Memory B cell (primary cell): ENCODE measurements at places on chromosomes 16 and 17.
A peak's percentile ranks its signal among the peaks of the same experiment; 100 is the strongest.

DNA sequence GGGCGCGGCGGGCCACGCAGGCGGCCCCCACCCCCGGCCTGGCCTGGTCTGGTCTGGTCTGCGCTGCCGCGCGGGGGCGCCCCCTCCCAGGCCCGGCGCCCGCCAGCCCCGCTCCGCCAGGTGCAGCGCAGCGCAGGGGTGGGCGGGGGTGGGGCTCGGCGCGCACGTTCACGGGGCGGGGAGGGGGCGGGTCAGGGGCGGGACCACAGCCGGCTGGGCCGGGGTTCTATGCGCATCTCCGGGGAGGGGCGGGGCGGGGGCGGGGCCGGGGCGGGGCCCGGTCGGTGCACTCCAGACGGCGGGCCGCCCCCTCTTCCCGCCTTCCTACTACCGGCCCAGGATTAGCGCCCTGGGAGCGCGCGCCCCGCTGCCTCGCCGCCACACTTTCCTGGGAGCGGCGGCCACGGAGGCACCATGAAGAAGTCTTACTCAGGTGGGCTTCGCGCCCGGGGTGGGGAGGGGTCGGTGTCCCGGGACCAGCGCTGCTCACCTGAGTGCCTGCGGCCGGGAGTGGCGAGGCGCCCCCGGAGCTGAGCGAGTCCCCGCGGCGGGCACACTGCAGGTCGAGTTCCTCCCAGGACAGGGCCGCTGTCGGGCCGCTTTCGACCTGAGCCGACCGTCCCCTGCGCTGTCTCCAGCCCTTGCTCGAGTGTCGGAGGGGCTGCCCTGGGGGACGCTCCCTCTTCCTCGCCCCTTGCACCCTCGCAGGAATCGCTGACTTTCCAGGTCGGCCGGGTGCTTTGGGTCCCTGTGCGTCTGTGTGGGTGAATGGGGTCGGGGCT, 140.5 kb downstream of the SEC14L1 start:
- DNase-seq = peak; percentile 73
- H3K36me3 ChIP-seq = peaks cover 2% of the 10 kb centered on the region
- peak overlapping the region; percentile 97 for H3K27ac ChIP-seq
- H3K4me1 ChIP-seq = peaks cover 17% of the 10 kb centered on the region
- H3K27me3 ChIP-seq = peaks cover 13% of the 10 kb centered on the region
- peak overlapping the region; percentile 82 for H3K4me3 ChIP-seq

GRCh38 chr16:49745311-49745747, 110.6 kb downstream of the ZNF423 start:
- H3K4me3 ChIP-seq = no peak overlapping the region
- no peak for DNase-seq
- no peaks in the 10 kb centered on the region for H3K4me1 ChIP-seq

DNA sequence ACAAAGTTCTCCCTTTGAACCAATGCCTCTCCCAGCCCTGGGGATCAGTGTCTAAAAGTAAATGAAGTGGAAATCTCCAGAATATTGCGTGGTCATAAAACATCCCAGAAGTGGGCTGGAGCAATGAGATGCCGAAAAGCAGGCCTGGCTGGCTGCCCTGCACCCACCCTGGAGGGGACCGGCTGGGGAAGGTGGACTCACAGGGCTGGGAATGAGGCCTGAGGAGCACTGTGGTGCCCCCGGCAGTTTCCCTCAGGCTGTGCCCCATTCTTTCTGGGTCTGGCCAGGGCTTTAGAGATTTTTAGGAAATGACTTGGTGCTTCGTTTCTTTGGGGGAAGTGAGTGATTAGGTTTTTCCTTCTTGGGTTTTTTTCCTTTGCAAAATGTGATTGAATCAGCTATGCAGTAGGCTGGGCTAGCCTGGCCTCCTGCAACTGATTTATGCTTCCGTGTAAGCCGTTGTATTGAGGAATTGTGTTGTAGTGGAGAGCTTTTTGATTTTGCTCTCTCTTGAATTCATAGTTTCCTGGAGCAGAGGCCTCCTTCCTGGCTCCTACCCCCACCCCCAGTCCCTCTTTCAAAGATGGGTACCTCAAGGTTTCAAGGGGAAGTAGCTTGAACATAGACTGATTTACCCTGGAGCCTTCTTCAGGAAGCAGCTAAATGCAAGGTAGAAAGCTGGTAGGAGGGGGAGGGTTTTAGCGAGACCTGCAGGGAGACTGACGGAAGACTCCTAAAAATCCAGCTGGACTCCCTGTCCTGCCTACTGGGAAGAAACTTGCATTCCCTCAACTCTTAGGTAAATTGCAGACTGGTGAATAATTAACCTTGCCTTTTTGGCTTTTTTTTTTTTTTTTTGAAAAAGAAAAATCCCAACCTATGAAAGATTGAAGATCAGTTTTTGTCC, 170.2 kb downstream of the RAB11FIP4 start:
- DNase-seq = no peak
- H3K27me3 ChIP-seq = no peaks in the 10 kb centered on the region
- peak overlapping the region; percentile 24 for H3K4me3 ChIP-seq
- H3K36me3 ChIP-seq = no peaks in the 10 kb centered on the region

DNA sequence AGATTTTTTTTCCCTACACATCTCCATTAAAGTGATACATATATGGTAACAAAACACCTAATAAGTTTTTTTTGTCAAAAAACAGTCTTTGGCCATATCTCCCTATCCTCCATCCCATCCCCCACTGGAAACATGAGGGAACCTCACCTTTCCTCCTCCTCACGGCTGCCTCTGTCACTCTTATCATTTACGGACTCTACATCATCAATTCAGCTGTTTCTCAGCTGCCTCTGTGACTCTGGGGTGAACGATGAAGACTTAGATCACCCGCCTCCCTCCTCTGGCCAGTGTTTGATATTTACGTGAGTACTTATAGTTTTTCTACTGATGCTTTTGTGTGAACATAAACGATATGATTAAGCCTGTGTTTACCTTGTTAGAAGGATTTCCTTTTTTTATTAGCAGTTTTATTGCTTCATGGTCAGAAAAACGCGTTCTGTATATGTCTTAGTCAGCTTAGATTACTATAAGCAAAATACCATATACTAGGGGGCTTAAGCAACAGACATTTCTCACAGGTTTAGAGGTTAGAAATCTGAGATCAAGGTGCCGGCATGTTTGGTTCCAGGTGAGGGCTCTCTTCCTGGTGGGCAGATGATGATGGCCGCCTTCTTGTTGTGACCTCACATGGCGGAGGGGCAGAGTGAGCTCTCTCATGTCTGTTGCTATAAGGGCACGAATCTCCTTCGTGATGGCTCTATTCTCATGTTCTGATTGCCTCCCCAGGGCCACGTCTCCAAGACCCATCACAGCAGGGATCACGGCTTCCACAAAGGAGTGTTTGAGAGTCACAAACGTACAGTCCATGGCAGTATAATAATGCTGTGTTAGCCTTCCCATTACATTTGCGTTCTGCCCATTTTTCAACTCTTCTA, 32.1 kb downstream of the DNAH17 start:
- no peak overlapping the region for H3K4me3 ChIP-seq
- H3K36me3 ChIP-seq = no peaks in the 10 kb centered on the region
- DNase-seq = no peak

- H3K36me3 ChIP-seq = no peaks in the 10 kb centered on the region
- peaks cover 2% of the 10 kb centered on the region for H3K4me1 ChIP-seq
- no peak overlapping the region for H3K27ac ChIP-seq
- peaks cover 16% of the 10 kb centered on the region for H3K27me3 ChIP-seq
Measured at GRCh38 chr16:87918866-87919680, 17.3 kb downstream of the CA5A start.

DNA sequence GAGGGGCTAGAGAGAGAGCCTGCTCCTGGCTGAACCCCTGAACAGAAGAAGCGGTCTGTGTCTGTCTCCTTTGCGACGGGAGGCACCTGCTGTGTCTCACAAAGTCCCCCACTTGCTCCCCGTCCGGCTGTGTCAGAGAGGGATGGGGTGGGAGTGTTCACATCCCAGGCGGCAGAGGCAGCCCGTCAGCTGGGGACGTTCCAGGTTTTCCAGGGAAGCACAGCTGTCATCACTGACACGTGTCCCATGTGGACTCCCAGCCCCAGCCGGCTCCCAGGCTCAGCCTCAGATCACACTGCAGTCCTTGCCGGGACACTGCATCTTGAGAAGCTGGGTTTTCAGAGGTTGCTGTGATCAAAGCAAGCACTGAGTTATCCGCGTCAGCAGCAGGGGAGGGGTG, 1.6 kb downstream of the TELO2 start:
- H3K4me3 ChIP-seq = peak overlapping the region; percentile 96
- no peak overlapping the region for H3K27ac ChIP-seq
- H3K4me1 ChIP-seq = peaks cover 16% of the 10 kb centered on the region
- no peaks in the 10 kb centered on the region for H3K27me3 ChIP-seq
- DNase-seq = no peak

DNA sequence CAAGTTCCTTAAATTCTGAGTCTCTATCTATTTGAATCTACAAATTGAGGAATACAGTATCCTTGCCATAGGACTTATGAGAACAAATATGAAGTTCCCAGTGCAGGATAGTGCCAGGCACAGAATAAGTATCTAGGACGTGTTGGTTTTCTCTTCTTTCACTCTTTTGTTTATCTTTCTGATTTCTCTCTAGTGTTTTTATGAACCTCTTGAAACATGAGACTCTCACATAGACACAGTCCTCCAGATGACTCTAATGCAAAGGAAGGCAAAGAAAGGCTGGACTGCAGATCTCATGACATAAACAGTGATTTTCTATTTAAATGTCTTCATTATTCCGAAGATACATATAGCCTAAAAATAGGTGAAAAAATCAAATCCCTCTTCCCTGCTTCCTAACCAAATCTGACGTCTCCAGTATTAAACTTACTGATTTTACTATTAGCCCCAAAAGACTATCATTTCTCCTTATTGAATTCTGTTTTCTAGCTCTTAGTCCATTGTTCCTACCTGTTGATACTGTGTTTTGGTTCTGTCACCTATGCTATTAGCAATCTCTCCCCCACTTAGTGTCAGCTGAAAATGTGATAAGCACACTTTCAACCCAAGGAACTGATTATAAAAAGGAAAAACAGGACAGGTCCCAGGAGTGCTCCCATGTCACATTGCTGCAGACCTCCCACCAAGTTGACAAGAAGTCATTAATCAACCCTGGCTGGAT, 24.9 kb upstream of the ADAMTS18 start:
- H3K4me1 ChIP-seq = no peaks in the 10 kb centered on the region
- H3K27me3 ChIP-seq = no peaks in the 10 kb centered on the region
- no peak for DNase-seq
- no peak overlapping the region for H3K27ac ChIP-seq
- H3K4me3 ChIP-seq = no peak overlapping the region
- no peaks in the 10 kb centered on the region for H3K36me3 ChIP-seq

- DNase-seq = no peak
- H3K27me3 ChIP-seq = no peaks in the 10 kb centered on the region
- H3K4me3 ChIP-seq = no peak overlapping the region
- peaks cover 44% of the 10 kb centered on the region for H3K4me1 ChIP-seq
- H3K27ac ChIP-seq = no peak overlapping the region
- peaks cover 3% of the 10 kb centered on the region for H3K36me3 ChIP-seq
Measured at GRCh38 chr16:85620374-85620773, 7.3 kb downstream of the GSE1 start.

- H3K4me3 ChIP-seq = no peak overlapping the region
- DNase-seq = no peak
- peaks cover 18% of the 10 kb centered on the region for H3K36me3 ChIP-seq
- peaks cover 3% of the 10 kb centered on the region for H3K4me1 ChIP-seq
Measured at GRCh38 chr16:50314665-50315064, 48.3 kb downstream of the ADCY7 start.

DNA sequence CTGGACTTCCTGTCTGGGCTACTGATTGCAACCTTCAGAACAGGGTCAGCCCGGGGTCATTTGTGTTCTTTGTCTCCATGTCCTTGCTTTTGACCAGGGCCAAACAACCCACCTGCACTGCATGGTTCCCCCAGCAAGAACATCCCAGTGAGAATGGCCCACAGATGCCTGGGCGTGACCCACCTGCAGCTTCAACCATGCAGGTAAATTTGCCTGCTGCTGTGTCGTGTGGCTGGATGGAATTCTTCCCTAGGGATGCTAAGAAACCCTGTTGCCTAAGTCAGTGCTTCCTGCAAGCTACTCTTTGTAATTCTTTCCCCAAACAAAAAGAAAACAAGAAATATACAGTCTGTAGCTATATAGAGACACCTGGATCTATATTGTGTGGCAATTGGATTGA, 12.5 kb downstream of the CDH13 start:
- no peak overlapping the region for H3K4me3 ChIP-seq
- H3K27ac ChIP-seq = no peak overlapping the region
- H3K4me1 ChIP-seq = peaks cover 3% of the 10 kb centered on the region
- H3K36me3 ChIP-seq = no peaks in the 10 kb centered on the region
- DNase-seq = no peak
- peaks cover 9% of the 10 kb centered on the region for H3K27me3 ChIP-seq

DNA sequence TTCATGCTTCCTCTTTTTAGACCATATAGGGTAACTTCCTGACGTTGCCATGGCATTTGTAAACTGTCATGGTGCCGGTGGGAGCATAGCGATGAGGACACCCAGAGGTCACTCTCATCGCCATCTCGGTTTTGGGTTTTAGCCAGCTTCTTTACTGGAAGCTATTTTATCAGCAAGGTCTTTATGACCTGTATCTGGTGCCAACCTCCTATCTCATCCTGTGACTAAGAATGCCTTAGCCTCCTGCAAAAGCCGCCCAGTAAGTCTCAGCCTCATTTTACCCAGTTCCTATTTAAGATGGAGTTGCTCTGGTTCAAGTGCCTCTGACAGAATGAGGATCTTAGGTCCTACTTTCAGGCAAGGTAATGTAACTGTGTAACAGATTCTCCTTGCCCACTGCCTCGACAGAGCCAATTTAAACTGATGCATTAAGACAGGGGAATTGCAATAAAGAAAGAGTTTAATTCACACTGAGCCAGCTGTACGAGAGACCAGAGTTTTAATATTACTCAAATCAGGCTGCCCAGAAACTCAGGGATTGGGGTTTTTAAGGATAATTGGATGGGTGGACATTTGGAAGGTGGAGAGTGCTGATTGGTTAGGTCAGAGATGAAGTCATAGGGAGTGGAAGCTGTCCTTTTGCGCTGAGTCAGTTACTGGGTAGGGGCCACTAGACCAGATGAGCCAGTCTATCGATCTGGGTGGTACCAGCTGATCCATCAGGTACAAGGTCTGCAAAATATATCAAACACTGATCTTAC, 59.9 kb upstream of the ATF7IP2 start:
- no peaks in the 10 kb centered on the region for H3K27me3 ChIP-seq
- H3K4me3 ChIP-seq = no peak overlapping the region
- H3K36me3 ChIP-seq = peaks cover 3% of the 10 kb centered on the region
- H3K27ac ChIP-seq = no peak overlapping the region
- no peak for DNase-seq
- H3K4me1 ChIP-seq = peaks cover 11% of the 10 kb centered on the region
